Neuronal stem cell (in vitro differentiated cells): ENCODE measurements at places on chromosomes 16 and 17.

GRCh38 chr17:61385577-61386236 lies 13.9 kb upstream of the TBX2 start:
- DNase-seq, result no peak

DNA sequence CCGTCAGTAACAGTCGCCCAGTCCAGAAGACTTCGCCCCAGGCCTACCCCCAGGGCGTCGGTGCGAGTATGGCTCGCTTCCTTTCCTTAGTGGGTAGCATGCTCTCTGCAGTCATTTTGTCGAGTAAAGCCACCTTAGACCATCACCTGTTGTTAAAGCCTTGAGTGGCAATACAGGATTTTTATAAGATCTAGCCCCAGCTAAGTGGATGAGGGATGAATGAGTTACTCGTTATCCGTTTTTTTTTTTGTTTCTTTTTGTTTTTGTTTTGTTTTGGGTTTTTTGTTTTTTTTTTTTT lies 322 bp upstream of the KLHL11 start:
- no peak for DNase-seq

- no peak for DNase-seq
Observed at GRCh38 chr17:76076765-76077583, 2.0 kb upstream of the ZACN start.

- no peak for DNase-seq
Observed at GRCh38 chr16:11306997-11307638, 26.0 kb upstream of the PRM1 start.

DNA sequence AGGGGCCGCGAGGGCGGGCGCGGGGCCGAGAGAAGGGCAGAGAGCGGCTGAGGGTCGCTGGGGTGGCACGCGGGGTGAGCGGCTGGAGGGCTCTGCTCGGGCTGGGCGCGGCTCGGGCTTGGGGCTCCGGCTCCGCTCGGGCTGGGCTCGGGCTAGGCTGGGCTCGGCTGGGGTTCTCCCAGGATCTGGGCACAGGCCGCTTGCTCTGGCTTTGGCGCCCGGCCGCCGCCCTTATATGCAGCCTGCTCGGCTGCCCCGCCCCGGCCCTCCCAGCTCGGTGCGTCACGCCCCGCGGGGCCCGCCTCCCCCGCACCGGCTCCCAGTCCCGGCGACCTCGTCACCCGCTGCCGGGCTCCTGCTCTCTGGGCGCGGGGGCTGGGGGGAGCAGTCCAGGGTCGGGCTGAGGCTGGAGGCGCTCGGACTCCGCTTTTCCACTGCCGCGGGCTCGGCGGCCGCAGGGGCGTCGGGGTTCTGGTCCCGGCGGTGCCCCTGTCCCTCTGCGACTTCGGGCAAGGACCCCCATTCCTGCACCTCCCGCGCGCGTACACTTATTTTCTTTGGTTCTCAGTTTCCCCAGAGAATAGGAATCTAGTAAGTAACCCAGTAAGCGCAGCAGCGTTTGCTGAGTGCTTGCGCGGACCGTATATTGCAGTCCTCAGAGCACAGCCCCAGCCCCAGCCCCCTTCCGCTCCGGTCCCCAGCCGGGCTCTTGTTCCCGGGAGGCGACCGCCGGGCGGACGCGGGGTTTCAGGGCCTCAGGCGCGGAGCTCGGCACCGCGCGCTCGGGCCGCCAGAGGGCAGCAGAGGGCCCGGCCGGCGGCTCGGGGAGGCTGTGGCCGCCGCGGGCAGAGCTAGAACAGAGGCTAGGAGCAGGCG lies at the start of gene RASD1:
Gene RASD1, minus strand, starts transcription at position 207 of the 876 bp plus-strand sequence. CDS start 214 bp downstream, outside the sequence.
- peak; percentile 85 for DNase-seq

GRCh38 chr17:75778861-75779249 lies 5.8 kb upstream of the UNK start:
- no peak for DNase-seq

GRCh38 chr16:3121851-3122467 lies 9.6 kb downstream of the ZNF205 start:
- DNase-seq, result no peak

- DNase-seq, result no peak
Observed at GRCh38 chr16:87066133-87067002, 250.8 kb downstream of the C16orf95 start.

- DNase-seq, result no peak
Observed at GRCh38 chr16:81665588-81665987, 113.5 kb upstream of the PLCG2 start.

DNA sequence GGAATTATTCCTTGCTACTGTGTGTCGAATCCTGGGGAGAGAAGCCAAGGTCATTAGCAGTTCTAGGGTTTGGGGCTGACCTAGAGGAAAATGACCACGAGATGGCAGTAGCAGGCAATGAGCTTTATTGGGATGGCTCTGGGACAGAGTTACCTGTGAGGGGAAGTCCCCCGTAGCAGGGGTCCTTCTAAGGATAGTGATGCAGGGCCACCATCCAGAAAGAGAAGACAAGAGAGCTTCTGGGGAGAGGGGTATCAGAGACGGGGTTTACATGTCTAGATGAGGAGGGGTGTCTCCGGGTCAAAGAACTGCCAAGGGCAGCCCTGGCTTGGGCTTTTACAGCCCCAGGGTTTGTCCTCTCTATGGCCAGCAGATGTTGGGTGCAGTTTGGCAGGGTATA lies 6.4 kb upstream of the GGT6 start:
- DNase-seq, result peak; percentile 58

DNA sequence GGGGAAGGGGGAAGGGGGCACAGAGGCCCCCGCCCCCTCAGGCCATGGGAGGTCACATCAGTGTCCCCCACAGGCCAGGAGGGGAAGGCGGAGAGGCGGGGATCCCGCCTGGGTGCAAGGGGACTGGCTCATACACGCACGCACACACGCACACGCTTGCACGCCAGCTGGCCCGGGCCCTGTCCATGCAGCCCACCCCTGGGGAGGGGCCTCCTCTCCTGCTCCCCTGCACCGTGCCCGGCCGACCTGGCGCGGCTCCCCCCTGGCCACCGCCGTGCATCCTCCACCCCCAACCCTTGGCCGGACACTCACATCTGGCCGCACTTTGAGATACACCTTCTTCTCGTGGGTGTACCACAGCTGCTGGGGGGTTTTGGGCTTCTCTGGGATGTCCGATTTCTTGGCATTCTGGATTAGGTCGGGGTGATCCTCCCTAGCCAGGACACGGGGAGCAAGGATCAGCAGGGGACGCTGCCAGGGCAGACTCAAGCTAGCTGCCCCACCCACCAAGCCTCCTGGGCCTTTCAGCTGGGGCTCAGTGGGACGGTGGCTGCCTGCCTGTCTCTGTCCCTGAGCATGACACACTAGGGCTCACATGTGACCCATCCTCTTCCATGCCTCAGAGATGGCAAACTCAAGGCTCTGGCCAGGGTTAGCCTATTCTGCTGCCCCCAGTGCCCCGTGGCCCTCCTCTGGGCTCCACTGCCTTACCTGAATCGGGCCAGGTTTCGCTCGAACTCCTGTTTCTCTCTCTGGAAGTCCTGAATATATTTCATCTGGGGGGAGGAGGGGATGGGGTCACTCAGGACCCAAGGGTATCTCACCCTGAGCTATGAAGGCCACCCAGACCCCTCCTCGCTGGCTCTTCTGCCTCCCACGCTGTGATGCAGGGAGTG lies 6.7 kb downstream of the UBTF start:
- no peak for DNase-seq

- no peak for DNase-seq
Observed at GRCh38 chr16:3321816-3322215, 16.5 kb downstream of the ZNF75A start.

GRCh38 chr16:31382485-31383161 lies 10.5 kb upstream of the ITGAD start:
- DNase-seq, result peak; percentile 50

GRCh38 chr16:86052926-86053325 lies 154.0 kb downstream of the IRF8 start:
- no peak for DNase-seq

DNA sequence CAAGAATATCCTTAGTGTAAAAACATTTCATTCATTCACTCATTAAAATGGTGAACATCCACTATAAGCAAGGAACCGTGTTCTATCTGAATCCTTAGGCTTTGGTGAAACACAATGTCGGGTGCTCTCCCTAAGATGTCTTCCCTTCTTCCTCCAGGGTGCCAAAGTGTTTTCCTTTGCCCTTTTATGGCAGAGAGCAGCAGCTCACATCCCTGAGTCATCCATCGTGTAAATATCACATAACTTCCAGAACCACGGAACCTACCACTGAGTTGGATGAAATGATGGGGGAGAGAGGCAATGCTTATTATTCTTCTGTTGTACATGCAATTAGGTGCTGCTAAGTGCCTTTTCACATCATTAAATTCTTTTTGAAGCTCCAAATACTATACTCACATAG lies 50.2 kb downstream of the DNAH3 start:
- no peak for DNase-seq

DNA sequence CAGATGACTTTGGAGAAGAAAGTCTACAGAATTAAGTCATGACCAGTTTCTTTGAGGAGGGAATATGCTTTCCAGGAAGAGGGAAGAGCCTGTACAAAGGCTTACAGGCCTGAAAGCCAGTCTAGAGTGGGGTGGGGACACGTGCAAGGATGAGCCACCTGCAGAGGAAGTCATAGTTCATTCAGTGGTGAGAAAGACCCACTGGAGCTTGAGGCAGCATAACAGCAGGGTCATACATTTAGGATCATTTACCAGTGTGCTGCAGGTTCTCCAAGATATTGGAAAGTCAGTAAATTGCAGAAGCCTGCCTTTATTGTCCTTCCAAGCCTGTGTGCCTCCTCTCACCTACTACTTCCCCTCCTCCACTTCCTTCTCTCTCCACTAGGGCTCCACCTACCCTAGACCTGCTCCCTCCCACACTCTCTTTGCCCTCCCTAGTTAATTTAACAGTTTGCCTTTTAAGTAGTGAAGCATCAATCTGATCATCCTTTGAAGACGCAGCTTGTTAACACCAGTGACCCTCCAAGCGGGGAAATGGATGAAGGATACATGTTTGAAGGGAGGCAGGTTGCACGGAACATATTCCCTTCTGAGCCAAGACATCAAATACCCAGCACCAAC lies 40.2 kb downstream of the CDRT15 start:
- no peak for DNase-seq

DNA sequence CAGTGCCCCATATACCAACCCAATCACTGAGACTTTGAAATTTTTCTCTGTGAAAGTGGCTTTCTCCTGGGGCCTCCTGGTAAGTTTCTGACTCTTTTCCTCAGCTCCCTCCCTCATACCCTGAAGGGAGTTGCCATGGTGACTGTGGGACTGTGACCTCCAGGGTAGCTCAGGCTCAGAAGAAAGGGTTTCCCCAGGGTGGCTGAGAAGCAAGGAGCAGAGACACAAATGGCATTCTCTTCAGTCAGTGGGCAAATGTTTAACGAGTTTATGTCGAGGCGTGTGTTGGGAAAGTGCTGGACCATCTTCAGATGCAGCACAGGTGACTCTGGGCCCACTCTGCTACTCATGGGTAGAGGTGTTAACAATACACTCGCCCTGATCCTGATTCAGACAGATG lies 46.8 kb downstream of the MRPS23 start:
- DNase-seq, result peak; percentile 38

DNA sequence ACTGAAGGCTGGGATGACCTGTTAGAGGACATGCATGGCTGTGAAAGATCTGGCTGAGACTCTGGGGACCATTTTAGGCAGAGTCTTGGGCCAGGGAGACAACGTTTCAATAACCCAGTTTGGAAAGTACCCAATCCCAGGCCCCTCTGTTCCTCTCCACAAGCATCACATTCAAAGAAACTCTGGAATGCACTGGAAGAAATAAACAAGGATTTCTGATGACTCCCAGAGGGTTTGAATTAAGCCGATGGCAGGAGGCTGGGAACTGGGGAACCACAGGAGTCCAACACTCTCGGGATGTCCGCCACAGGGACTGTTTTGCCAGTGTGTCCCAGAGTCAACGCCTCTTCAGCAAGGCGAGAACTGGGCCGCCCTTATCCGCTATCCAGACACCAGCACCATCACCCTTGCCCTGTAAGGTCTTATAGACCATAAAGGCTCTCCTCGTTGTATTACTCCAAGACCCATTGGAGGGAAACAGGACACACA lies 3.3 kb downstream of the PMP22 start:
- DNase-seq, result no peak

DNA sequence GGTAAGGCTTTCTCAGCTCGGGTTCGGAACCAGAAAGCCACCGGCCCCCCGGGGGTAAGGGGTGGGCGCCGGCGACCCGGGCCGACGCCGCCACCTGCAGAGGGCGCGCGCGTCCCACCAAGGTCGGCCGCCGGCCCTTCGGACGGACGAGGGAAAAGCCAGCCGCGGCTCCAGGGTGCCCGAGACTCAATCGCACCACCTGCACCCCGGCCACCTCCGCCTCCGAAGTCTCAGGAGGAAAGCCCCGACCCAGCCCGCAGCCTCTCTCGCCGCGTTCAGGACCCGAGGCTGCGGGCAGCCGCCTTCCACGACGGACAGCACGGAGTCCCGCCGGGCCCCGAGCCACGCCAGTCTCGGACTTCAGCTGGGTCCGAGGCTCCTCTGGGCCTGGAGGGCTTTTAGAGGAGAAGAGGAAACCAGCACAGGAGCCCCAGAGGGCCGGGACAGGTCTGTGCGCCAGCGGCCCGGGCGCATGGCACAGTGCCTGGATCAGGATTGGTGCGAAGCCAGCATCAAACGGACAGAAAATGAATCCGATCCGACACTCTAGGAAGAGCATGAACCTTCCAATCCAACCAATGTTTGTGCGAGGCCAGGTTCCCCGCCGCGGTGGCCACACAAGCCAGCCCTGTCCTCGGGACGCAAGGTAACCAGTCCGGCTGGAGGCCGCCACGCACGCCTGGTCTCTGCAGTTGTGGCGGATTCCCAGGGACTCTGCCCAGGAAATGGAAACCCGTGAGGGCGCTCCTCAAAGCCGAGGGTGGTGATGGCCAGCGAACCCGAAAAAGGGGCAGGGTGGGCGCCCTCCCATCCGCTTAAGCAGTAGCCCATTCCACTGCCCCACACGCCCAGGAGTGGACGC lies 6.7 kb downstream of the CBX8 start:
- no peak for DNase-seq

DNA sequence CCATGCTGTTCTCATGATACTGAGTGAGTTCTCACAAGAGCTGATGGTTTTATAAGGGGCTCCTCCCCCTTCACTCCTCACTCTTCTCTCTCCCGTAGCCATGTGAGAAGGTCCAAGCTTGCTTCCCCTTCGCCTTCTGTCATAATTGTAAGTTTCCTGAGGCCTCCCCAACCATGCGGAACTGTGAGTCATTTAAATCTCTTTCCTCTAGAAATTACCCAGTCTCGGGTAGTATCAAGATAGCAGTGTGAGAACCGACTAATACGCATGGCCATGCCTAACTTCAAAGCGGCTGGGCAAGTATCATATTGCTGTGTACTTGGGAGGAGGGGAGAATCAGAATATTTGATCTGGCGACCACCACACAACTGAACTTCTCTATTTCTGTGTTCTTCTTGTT lies 88.3 kb downstream of the PRKCB start:
- DNase-seq, result no peak

- peak; percentile 5 for DNase-seq
Observed at GRCh38 chr16:71807905-71808592, 585 bp downstream of the AP1G1 start.

GRCh38 chr17:50292465-50292864 lies 18.2 kb downstream of the TMEM92 start:
- no peak for DNase-seq

- DNase-seq, result no peak
Observed at GRCh38 chr16:12474806-12475410, 328.8 kb downstream of the CPPED1 start.
